GDM1 (cell line): ENCODE measurements at places on chromosomes 2 and 18.

DNA sequence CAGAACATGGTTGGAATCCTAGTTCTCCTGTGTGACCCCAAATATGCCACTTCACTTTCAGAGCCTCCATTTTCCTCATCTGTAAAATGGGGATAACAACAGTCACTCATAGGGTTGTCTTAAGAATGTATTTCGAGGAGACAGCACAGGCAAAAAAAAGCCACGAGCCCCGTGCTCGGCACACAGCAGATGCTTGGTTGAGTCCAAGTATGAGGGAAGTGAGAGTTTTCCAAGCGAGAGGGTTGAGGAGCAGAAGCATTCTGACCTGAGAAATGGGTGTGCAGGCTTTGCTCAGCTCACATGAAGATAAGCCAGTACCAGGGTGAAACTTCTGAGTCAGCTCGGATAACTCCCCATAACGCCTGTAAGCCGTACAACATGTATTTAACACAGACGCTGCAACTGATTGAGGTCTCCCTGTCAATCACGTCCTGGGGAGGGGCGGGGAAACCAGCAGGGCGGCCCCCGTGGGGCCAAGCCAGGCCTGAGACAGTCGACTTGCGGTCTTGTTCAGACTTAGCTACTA is 23.0 kb upstream of the ODC1 start:
- no peak for DNase-seq

- no peak for DNase-seq
These were observed 19.6 kb upstream of the SEH1L start for GRCh38 chr18:12928206-12928605.

- DNase-seq, result no peak
These were observed 42.4 kb downstream of the MRPS5 start for GRCh38 chr2:95079199-95079683.

DNA sequence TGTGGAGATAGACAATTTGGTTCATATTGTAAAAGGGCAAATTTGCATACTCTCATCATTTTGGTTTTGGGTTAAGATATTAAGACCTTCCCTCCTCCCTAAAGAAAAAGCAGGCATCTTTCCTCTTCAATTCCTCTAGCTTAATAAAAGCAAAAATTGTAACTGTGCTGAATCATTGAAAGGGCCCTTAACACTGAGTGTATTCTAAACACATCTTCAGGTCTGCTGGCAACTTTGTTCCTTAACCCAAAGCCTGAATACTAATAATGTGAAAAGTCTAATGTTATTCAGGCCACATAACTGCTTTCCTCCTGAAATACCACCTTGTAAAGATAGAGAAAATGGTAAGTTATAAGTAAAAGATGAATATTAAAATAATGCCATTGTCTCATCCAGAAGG is 1200.5 kb upstream of the FAM98A start:
- DNase-seq, result no peak

- no peak for DNase-seq
These were observed 22.4 kb downstream of the TWIST2 start for GRCh38 chr2:238870261-238870660.

- DNase-seq, result no peak
These were observed 165.4 kb upstream of the ALPP start for GRCh38 chr2:232213176-232213575.

DNA sequence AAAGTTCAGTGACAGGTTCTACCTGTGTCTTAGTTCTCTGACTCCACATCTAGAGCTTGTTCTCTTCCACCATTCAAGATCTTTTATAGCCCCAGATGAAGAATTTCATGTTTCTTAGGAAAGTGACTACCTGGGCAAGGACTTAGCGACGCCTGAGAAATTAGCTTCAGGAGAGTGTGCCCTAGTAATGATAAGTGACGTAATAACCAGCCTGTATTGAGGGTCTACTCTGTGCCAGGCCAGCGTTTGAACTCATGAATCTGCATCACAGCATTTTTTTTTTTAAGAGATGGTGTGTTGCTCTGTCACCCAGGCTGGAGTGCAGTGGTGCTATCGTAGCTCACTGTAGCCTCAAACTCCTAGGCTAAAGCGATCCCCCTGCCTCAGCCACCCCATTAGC is 51.8 kb downstream of the TCF7L1 start:
- no peak for DNase-seq

DNA sequence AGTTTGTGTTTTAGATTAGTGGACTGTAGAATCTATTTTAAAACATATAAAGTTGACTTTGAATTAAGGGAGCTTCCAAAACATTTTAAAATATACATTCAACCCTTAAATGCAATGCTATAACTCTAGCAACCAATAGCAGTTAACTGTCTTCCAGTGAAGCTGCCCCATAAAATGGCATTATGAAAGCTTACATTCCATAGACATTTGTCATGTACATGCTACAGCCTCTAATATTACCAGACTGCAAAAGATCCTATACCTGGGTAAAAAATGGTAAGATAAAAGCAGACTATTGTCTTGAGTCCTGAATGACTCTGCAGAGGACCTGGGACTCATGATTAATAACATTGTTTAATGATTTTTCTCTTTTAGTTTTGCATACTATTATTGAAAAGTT is 489.4 kb downstream of the LRP1B start:
- no peak for DNase-seq

DNA sequence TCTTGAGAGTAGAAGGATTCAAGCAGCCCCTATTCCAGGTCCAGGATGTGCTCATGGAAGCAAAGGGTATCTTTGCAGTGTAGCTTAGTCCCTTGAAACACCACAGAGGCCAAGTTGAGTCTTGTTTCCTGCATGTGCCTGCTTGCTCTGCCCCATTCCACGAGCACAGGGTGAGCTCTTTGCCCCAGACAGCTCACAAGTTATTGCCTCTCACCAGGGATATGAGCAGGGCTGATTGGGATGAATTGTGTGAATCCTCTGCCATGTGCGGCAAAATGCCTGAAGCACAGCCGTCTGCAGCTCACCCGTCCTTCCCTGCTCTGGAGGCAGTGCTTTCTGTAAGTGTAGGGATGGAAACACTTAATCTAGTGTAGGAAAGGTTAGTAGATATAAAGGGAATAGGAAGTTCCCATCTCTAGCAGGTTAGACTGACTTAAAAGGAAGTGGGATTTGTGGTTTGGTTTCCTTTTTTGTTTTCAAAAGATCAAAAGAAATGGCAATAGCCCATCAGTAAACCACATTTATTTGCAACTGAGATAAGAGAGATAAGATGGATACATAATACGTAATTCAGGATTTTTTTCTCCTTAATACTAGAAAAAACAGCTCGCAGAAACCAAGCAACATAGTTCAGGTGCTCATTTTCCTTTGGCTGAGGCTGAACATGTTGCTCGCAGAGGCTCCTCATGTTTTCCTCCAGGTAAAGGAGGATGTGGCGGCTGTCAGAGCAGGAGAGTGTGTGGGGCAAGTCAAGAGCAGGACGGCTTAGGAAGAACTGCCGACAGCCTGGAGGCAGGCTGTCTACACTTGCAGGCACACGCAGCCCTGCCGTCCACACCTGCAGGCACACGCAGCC is 41.4 kb downstream of the TMEM182 start:
- DNase-seq, result no peak

DNA sequence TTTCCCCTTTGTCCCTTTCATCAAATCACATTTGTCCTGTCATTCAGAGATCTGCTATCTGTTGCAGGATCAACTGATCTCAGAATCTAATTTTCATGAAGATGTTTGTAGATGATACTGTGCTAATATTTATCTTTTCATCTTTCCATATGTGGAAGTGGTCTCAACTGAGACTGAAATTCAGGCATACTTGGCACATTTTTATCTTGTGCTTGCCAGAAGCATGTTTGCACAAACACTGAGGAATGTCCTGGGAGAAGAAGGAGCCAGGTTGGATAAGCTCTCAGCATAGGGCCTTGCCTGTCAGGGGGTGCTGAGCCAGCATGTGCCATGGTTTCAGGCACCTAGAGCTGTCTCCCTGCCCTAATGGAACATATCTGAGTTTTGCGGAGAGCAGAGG is 24.5 kb upstream of the MMADHC start:
- DNase-seq, result no peak

DNA sequence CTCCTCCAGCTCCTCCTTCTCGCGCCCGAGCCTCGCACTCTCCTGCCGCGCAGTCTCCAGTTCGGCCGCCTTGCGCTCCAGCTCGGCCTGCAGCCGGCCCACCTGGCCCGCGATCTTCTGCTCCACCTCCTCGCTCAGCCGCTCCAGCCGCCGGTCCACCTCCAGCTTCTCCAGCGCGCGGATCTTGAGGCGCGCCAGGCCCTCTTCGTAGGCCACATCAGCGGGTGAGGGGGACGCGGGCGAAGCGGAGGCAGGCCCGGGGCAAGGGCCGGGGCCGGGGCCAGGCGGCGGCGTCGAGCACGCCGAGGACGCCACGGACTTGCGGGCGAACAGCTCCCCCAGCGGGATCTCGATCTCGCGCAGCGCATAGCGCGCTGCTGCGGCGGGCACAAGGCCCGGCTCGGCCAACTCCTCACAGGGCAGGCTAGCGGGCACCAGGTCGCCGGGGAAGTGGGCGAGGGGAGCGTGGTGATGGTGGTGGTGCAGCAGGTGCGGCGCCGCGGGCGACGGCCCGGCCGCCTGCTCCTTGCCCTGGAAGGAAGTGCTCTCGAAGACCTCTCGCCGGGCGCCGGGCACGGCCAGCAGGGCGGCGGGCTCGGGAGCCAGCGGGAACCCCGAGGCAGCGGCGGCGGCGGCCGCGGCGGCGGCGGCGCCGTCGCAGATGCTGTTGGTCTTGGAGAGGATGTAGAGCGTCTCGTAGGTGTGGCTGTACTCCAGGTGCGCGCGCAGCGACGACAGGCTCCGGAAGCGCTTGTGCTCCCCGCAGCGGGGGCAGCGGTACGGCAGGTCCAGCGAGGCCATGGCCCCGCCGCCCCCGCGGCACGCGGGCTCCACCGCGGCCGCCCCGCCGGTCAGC is 15.2 kb downstream of the FBXO41 start:
- DNase-seq, result no peak

DNA sequence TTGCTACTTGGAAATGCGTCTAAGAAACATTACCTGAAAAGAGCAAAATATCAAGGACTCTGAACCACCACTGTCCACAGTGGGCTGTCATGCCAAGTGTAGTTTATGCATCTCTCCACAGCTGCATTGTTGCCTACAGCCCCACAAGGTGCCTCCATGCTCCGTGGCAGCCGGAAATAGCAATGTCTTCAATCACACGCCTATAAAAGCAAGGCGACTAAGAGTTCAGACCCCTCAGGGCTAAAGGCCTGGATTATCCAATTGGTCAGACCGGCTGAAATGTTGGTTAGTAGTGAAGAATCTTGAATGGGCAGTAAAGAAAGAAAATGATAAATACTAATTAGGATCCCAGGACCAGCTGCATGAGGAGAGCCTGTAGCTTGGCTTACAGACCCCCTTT is 114.0 kb upstream of the SLC35G4 start:
- DNase-seq, result no peak

DNA sequence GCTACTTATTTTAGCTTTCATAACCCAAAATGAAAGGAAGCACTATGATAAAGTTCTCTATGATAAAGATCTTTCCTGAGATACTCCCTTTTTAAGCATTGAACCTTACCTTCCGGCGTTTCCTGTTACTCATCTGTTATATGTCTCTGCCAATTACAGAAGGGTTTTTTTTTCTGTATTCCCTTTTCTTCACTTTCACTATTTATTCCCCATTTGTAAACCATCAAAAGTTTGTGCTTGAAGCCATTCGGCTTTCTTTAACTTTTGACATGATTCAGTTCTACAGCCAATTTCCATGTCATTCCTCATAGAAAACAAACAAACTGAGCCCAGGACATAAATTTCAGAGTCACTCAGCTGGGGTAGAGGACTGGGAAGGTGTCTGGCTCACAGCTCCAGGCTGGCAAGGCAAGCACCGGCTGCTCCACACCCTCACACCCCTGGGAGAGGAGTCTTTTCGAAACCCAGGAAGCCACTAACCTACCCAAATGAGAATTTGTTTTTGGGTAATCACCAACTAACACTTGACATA is 429.4 kb upstream of the TRIB2 start:
- no peak for DNase-seq

DNA sequence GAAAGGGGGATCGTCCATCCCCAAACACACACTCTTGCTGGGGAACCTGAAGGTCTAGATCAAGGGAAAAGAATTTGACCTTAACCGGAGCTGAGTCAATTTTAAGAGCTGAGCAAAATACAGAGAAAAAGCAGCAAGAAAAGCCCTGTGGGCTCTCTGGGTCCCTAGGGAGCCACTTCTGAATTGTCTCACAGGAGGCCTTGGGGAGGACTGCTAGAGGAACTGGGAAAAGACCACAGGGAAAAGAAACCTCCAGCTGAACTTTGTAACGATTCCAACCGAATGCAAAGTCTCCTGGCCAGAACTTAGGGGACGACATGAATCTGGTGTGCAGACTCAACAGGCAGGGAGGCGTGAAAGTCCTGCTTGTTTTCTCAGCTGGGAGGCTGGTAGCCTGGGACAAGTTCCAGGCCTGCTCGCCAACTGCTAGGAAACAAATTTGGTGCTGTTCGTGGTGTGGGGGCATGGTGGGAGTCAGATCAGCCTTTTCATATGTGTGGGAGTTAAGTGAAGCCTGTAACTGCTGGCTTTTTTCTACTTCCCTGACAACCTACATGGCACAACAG is 644.6 kb upstream of the CNTNAP5 start:
- no peak for DNase-seq

- no peak for DNase-seq
These were observed 43.1 kb upstream of the LONRF2 start for GRCh38 chr2:100365434-100365833.

DNA sequence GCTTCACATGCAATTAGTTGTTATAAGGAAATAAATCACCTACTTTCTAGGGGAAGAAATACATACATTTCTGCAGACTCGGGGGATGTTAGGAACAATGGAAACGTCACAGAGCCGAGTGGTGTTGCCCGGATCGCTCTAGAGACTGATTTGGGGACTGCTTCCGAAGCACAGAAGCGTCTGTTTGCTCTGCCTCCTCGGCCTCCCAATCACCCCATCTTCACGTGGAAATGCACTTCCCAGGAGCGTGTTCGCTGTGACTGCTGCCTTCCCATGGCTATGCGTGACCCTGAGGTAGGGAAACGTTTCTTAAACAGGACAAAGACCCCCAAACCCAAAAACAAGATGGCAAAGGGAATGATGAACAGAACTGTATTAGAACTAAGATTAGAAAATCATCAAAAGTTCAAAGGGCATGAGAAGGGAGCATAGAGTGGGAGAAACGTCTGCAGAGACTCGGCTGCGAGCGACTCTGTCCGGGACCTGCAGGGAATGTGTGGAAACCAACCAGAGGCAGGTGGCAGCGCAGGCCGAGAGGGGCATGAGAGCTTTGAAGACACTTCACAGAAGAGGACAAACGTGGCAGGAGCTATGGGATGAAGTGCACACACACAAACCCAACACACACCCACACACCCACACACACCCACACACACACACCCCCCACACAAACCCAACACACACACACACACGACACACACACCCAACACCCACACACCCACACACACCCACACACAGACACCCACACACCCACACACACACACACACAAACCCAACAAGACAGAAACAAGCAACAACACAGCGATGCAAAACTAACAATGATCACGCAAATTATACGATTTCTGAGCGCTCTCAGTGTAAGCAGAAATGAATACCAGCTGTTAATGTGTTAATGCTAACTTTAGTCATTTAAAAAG is 41.3 kb downstream of the RTP5 start:
- no peak for DNase-seq

GRCh38 chr18:6564950-6565814 is 150.5 kb upstream of the L3MBTL4 start:
- no peak for DNase-seq

GRCh38 chr2:24580561-24580960 is 89.5 kb downstream of the NCOA1 start:
- no peak for DNase-seq
